ENCODE measurements at places on chromosomes 12 and 14.
A peak's percentile ranks its signal among the peaks of the same experiment; 100 is the strongest.

DNA sequence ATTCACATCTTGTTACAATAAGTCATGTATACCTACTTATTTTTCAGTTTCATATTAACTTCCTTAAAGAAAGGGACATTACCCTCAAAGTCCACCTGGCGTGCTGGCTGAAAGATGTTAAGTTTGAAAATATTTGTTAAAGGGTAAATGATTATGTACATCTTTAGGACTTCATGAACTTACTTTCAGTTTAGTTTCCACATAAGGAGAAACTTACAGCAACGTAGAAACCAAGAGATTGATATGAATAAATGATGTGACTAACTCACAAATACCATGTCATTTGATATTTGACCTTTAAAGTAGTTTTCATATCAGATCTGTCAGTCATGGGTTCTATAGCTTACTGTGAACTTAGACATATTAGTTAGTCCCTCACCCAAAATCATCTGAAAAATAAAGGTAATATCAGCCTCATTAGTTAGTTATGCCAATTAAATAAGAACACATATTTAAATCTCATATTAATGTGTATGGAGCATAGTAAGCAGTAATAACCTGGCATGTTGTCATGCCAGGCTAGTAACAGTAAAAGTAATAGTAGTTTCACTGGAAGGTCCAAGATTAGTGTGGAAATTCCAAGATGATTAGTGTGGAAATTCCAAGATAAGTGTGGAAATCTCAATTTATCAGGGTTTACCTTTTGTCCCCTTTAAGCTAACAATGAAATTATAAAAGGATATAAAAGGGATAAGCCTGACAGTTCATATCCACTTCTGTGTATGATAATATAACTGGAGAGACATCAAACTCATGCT is 1.9 kb upstream of the CLEC2D start:
- peak; percentile 62 for DNase-seq

GRCh38 chr14:53536446-53536845 is 383.3 kb upstream of the DDHD1 start:
- no peak for DNase-seq

- DNase-seq: no peak
Measured at GRCh38 chr14:76257842-76258397, 106.2 kb downstream of the GPATCH2L start.

DNA sequence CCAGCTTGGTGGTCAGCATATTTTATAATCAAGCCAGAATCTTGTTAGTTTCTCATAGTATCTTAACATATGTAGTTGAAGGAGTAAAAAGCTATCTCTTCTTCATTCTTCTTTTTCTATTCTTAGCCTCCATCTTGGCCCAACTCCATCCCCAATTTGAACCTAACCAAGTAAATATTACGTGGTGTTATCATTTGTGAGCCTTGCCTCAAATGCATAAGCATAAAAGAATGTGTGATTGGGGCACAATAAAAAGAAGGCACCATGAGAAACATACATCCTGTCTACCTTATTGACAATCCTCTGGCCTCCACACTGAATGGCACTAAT is 181.4 kb upstream of the BMP4 start:
- no peak for DNase-seq

DNA sequence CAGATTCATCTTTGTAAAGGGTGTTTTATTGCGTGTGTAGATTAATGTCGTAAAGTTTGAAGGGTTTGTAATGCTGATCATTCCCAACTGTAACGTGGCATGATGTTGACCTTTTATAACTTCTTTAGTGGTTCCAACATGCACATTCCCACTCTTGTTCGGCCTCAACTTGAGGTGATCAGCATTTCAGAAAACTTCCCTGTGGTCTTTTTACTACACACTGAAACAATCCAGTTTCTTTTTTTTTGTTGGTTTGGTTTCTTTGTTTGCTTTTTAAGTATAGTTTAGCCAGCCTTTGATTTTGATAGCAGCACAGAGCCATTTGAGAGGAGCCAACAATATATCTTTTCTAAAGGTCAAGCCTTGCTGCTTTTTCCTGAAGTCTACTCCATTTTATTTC is 22.8 kb downstream of the UTP20 start:
- no peak for DNase-seq

All from activated CD4-positive, alpha-beta T cell treated with anti-CD3 and anti-CD28 coated beads, Interleukin-2, Interleukin-4, amounts not matched to agents 100 ng/mL and 50 ng/mL, durations not matched to agents 16 hours and 8 hours (primary cell).